ENCODE measurements at places on chromosomes 2 and 18.
A peak's percentile ranks its signal among the peaks of the same experiment; 100 is the strongest.

GRCh38 chr18:57154191-57154830 lies 7.4 kb downstream of the BOD1L2 start:
- DNase-seq: no peak

DNA sequence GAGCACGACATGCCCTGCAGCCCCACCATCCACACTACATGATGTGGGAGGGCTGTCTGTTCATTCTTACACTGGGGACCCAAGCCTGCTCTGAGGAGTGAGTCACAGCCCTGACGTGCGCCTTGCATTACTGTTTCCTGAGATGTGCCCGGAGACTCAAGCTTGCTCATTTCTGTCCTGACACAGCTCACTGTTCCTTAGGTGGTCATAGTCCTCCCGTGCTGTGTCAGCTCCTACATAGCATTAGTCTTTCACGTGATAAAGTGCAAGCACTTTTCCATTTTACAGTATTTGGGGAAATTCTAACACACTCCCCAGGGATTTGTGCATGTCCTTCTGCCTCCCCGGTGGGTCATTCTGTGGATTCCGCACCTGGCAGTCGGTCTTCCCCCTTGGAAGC lies 46.2 kb upstream of the TRIM43B start:
- peak; percentile 45 for DNase-seq

GRCh38 chr18:13302457-13303225 lies 84.1 kb downstream of the LDLRAD4 start:
- no peak for DNase-seq

GRCh38 chr18:53536908-53537307 lies 687.6 kb downstream of the MBD2 start:
- no peak for DNase-seq

- DNase-seq: peak; percentile 20
These were observed 44.7 kb upstream of the KIDINS220 start for GRCh38 chr2:8882094-8882493.

DNA sequence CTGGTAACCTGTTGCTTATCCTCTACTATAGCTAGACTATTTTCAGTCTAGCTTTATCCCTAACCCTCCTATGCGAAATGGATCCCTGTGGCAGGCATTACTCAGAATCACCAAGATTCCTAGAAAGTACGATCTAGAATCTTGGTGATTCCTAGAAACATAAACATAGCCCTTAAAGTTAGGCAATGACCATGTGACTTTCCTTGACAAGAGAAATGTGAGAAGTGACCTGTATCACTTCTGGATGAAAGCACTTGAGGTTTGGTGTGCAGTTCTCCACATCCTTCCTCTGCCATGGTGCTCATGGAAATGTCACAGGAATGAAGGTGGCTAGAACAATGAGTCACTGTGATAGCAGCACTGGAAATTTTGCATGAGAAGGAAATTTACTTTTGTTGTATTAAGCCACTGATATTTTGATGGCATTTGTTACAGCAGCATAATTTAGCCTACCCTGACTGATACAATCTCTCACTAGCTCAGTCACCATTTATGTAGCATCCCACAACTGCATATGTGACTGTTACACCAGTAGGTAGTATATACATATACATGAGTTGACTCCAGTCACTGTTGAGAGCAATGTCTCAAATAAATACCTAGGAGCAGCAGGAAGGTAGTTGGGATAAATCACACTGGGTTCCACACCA lies 68.3 kb upstream of the MAPRE2 start:
- DNase-seq: no peak

DNA sequence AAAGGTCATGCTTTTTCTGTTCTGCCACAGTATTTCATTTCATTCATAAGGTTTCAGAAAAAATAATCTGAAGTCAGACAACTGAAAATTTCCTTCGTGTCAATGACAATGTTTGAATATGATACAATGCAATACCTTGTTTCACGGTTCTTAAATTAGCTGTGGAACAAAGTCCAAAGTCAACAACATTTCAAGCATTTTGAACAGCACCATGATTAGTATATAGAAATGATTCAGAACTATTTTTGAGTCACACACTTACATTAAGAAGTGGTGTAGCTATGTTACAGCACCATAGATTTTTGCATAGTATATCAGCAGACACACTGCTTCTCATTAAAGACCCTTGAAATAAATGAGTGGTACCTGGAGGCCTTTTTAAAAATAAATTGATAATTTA lies 178.3 kb upstream of the DSEL start:
- no peak for DNase-seq

GRCh38 chr2:218272531-218273212 lies 2.4 kb downstream of the PNKD start:
- peak; percentile 96 for DNase-seq

GRCh38 chr18:3236470-3236869 lies 11.1 kb upstream of the MYL12A start:
- no peak for DNase-seq

GRCh38 chr2:3251946-3252345 lies 125.7 kb downstream of the EIPR1 start:
- no peak for DNase-seq

DNA sequence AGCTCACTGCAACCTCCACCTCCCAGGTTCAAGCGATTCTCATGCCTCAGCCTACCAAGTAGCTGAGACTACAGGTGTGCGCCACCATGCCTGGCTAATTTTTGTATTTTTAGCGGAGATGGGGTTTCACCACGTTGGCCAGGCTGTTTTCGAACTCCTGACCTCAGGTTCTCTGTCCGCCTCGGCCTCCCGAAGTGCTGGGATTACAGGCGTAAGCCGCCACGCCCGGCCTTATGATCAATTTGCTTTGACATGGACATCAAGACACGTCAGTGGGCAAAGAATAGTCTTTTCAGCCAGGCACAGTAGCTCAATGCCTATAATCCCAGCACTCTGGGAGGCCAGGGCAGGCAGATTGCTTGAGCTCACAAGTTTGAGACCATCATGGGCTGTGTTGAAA lies 48.0 kb upstream of the CABYR start:
- DNase-seq: no peak

GRCh38 chr2:113124181-113124961 lies 3.0 kb upstream of the IL1RN start:
- peak; percentile 33 for DNase-seq

DNA sequence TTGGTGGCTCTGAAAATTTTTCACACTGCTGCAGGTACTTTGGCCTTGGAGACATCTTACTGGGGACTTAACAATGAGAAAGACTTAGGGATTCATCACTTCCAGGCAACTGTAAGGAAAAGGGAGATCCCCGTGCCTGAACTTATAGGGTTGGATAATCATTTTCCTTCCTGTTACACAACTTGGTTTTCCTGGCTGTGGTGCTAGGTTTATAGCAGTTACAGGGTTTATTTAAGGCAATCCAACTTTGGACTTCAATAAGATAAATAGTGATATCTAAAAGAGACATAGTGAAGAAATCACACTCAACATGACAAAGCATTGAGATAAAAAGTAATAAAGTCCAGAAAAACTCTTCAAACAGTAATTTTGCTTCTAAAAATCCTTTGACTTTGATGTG lies 70.2 kb upstream of the RAPH1 start:
- DNase-seq: no peak

- DNase-seq: peak; percentile 27
These were observed 62.5 kb downstream of the LHCGR start for GRCh38 chr2:48693066-48693465.

DNA sequence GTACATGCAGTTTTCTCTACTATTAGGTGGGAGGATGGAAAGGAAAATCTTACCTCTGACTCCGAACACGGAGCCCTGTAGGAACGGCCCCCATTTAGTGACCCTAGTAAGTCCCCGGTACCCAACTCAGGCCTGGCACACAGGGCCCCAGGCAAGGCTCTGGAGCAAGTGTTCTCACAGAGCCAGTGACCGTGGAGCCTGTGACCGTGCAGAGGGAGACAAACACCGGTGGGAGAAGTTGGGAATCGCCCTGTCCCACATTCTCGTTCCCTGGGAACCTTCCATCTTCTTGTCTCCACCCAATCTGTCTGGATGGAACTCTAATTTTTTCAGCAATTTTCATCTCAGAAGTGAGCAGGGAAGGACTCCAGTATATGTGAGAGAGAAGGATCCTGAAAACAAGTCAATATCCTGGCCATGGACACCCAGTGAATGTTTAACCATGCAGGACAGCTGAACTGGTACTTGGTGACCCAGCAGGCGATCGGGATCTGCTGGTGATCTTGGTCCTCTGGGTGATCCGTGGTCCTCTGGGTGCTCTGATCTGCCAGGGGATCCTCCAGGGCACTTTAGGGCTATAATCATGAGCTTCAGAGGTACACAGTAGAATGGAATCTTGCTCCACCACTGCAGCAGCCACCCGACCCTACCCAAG lies 348.6 kb upstream of the ID2 start:
- no peak for DNase-seq

GRCh38 chr2:191636586-191636985 lies 41.4 kb upstream of the NABP1 start:
- no peak for DNase-seq

- DNase-seq: peak; percentile 92
These were observed 45.3 kb upstream of the NARS1 start for GRCh38 chr18:57666818-57667497.

- DNase-seq: no peak
These were observed 69.1 kb downstream of the SRBD1 start for GRCh38 chr2:45542013-45542412.

- no peak for DNase-seq
These were observed 342.7 kb upstream of the REG3G start for GRCh38 chr2:78682781-78683180.

DNA sequence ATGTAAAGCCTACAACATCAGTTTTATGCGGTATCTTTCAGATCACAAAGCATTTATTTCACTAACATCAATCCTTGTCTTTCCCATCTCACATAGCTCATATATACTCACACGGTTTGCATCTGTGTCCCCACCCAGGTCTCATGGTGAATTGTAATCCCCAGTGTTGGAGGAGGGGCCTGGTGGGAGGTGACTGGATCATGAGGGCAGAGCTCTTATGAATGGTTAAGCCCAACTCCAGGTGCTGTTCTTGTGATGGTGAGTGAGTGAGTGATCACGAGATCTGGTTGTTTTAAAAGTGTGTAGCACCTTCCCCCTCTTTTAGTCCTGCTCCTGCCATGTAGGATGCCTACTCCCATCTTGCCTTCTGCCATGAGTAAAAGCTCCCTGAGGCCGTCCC lies 42.0 kb downstream of the PARD6G start:
- no peak for DNase-seq

DNA sequence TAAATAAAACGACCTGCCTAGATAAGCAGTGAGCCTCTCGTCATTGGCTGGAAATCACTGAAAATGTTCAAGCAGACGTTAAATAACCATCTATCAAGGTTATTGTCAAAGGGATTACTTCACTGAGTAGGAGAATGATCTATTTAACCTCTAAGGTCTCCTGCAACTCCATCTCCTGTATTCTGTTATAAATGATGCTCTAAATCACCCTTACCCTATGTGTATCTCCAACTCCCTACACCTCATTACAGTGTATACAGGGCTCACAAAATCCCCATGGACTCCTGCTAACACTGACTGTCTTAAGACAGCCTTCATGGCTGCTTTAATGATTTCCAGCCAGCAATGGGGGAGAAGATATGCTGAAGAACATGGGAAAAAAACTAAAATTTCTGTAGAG lies 31.0 kb upstream of the BBS5 start:
- no peak for DNase-seq

- DNase-seq: no peak
These were observed 22.1 kb downstream of the TNP1 start for GRCh38 chr2:216837740-216838139.

DNA sequence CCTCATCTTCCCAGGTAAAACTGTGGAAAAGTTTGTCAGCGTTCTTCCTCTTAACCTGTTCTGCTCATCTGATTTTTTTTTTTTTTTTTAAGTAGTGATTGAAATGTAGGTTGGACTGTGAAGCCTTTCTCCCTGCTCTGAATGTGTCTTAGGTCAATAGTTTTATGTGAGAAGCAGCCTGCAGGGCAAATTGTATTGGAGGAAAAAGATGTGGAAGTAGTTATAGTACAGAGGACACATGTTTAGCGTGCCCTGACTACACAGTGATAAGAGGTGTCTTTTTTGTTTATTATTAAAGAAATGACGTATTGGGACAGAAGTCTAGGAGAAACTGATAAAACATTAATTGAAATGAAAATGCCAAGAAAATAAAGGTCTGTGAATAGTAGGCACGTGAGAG lies 1.5 kb downstream of the MTA3 start:
- no peak for DNase-seq

DNA sequence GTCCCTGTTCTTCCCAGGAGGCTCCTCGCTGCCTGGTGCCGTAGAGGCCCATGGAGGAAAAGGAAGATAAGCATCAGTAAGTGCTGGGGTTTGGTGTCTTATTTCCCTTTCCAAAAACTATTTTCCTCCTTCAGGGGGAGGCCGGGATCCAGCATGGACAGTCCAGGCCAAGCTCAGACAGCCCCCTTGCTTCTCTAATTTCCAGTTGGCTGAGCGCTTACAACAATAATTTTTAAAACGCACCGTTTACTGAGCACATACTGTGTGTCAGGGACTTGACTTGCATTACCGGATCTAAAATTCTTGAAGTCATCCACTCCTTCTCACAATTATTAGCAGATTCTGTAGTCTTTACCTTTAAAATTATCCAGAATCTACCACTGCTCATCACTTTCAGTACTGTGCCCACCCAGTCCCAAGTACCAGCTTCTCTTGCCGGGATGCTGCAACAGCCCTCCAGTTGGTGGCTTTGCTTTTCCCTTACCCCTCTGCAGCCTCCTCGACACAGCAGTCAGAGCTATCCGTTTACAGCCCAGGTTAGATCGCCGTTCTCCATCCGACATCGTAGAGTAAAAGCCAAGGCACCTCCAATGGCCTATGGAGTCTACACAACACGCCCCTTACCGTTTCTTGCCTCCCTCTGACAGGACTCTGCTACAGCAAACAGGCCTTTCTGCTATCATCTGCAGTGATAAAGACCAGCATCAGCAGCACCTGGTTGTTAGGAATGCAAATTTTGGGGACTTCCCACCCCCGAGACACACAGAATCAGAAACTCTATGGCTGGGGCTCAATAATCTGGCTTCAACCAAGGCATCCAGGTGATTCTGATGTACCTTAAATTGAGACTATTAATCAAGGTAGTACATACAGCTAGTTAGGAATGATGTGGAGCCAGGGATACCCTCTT lies 75.2 kb upstream of the TSPYL6 start:
- DNase-seq: no peak

- DNase-seq: no peak
These were observed 230.8 kb upstream of the VWC2L start for GRCh38 chr2:214180071-214180470.

- DNase-seq: no peak
These were observed 49.9 kb downstream of the FAM210A start for GRCh38 chr18:13676471-13676870.

DNA sequence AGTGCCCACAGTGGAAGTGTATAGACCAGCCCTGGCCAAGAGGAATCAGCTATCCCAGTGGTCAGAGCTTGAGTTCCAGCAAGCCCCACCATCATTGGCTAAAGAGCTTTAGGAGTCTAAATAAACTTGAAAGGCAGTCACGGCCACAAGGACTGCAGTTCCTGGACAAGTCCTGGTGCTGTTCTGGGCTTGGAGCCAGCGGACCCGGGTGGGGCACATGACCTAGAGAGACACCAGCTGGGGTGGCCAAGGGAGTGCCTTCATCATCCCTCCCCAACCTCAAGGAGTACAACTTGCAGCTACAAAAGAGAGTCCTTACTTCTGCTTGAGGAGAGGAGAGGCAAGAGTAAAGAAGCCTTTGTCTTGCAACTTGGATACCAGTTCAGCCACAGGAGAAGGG lies 439.8 kb upstream of the TMEFF2 start:
- DNase-seq: no peak

Data from AG10803 (cell line).